ENCODE measurements at places on chromosomes 7 and 10.

DNA sequence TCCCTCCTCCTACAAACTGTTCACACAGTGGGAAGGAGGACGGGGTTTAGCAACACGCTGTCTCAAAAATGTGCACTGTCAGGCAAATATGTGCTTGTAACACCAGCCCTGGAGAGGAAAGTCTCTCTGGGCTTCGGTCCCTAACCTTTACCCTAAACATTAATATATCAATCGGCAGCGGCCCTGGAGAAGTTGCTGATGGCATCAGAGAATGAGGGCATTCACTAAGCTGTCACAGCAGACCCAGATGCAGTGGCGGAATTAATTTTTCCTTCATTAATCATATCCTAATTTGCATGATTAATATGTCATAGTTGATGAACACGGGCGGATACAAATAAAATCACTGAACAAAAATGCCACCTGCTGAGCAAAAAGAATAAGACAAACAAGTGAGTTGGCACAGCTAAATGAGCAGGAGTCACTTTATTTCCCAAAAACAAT, 45.2 kb upstream of the INSIG1 start:
- DNase-seq, result no peak

DNA sequence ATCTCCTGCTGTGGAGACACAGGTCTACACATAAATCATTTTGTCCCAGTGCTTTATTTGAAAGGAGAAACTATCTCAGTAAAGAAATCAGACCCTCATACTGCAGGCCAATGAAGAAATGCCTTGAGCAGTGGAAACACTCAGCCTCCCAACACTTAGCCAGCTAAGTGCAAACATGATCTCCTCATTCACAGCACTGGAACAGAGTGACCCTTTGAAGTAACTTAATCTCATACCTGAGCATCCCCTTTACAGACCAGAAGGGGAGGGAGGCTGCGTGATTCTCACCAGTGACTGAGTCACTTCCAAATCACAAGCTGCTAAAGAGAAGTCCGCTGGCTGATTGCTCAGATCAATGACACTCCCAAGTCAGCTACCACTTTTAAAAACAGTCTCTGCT, 4.5 kb downstream of the CHST15 start:
- DNase-seq, result no peak

DNA sequence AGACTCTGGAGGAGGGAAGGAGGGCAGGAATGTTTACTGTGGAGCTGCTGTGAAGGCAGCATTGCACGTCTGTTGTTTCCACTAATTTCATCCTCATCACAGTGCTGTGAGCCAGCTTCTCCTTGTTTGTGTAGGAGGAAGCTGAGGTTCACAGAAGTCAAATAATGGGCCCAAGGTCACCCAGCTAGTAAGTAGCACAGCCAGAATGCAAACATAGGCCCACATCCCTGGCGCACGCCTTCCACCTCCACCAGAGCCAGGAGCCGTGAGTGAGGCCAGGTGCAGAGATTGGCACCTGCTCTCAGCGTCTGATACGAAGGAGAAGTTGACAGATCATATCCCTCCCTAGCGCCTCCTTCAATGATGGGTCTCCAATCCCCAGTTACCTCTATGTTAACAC, 93.6 kb downstream of the HTR5A start:
- no peak for DNase-seq

DNA sequence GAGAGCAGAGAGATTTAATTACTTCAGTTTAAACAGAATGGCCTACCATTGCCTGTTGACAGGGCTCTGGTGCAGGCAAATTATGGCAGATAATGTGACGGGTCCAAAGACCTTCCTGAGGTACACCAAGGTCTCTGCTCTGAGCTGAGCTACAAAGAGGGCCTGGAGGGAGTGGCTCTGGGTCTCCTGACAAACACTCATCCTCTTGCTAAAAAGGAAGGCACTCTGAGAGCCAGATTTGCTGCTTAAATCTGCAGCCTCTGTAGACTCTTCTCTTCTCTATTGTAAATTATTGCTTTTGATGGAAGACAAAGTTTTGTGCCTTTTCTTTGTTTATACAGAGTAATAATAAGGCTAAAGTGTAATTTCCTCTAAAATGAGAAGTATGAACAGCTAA, 529.5 kb upstream of the FZD8 start:
- no peak for DNase-seq

GRCh38 chr7:37920305-37920848, at the start of gene EPDR1:
EPDR1 (plus strand) TSS chr7:37920640; CDS start chr7:37920940, 300 bp downstream.
- no peak for DNase-seq

- no peak for DNase-seq
Measured at GRCh38 chr7:143172354-143172753, 10.9 kb upstream of the TAS2R39 start.

GRCh38 chr7:50502001-50502684, 52.0 kb upstream of the FIGNL1 start:
- DNase-seq, result no peak

All from activated CD8-positive, alpha-beta memory T cell treated with anti-CD3 and anti-CD28 coated beads for 1 hour (primary cell).